ENCODE measurements at places on chromosomes 7 and 10.

- DNase-seq = no peak
Observed at GRCh38 chr10:117535298-117536071, 7.1 kb upstream of the EMX2 start.

GRCh38 chr7:143884969-143885559 lies 16.9 kb downstream of the TCAF1 start:
- no peak for DNase-seq

- DNase-seq = no peak
Observed at GRCh38 chr7:126689037-126689436, 563.7 kb downstream of the GRM8 start.

- no peak for DNase-seq
Observed at GRCh38 chr7:69359003-69359700, 239.1 kb upstream of the AUTS2 start.

- DNase-seq = no peak
Observed at GRCh38 chr7:98569691-98570337, 47.3 kb upstream of the NPTX2 start.
